Esophagus squamous epithelium (tissue), 5 donors: ENCODE measurements at places on chromosomes 12 and 14.

DNA sequence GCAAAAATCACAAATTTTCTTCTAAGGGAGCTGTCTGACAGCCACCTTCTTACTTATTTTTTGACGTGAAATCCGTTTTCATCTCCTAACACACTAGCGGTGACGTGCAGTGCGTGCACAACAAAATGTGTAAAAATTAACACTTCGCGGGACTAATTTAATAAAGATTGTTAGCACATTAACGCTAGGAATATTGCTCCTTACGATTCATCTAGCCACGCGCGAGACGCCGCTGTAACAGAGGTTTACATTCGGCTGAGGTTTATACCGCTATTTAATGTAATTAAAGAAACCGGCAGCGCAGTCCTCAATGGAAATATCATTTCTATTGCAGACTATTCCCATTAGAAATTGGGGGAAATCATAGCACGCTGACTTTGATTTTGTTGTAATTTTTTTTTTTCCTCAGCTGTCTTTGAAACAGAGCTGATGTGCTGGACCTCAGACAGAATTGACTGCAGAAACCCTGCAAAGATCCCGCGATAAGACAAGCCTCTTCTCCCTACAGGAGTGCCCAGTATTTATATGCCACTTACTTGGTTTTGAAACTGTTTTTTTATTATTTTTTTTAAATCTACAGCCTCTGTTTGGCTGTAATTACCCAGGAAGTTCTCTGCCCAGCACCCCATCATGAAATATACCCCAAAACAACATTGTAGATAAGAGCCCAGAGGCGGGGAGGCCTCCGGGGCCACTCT, 31.2 kb downstream of the BCL11B start:
- no peak for DNase-seq

DNA sequence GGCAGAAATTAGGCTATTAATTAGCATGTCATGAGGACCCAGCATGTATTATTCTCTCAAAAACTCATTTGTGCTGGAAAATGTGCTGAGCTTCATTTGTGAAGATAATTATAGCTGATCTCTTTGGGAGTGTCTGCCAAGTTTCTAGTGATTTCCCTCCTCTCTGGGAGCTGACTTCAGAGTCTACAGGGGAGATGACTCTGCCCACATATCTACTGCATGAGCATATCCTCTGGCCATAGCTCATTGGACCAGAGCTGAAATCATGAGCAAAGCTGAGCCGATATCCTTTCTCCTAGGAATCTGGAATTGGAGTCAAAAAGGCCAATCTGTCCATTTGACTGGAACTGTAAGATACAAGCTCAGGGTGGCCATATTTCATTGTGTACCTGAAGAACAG, 5.9 kb downstream of the CCDC198 start:
- no peak for DNase-seq

DNA sequence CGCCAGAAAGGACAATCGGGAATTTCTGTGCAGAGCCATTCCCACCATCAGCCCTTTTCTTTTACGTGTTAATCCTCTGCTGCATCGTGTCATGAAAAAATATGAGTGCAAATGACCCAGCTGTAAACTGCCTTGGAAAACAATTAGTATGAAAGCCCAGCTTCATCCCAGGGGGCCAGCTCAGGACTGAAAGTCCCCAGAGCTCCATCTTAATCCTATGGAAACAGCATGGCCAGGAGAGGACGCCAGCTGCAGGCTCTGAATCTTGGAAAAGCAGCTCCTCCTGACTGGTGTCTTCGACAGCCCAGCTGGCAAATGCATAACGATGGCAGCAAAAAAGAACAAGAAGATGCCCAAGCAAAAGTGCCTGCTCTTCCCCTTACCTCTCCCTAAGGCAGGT, 191.5 kb downstream of the NTF3 start:
- no peak for DNase-seq

DNA sequence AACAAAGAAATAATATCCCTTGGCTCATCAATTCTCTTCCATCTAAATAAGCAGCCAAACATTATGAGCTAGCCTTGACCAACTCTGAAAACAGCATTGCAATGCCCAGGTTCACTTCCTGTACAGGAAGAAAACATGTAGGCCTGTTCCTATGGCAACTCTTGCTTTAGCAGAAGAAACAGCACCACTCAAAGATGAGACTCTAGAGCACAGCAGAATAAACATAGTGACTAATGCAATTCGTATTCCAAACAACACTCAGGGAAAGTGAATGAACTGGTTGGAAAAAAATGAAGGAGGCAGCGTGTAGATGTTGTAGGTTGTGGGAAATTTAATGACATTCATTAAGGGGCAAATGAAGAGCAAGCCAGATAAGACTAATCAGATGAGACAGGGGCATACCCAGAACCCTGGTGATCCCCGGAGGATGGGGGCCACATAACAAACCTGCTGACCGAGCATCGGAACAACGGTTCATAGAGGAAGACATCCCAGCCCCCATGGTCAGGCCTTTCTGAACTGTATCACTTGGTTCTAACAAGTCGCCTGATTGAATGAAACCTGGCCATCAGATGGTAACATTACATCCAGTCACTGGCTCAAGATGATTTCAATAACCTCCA, 9.0 kb downstream of the ARHGDIB start:
- DNase-seq: no peak

GRCh38 chr12:90299121-90299520, 590.5 kb upstream of the ATP2B1 start:
- no peak for DNase-seq

GRCh38 chr12:98406378-98406777, 109.0 kb upstream of the TMPO start:
- no peak for DNase-seq

- DNase-seq: no peak
Measured at GRCh38 chr12:94380507-94380906, 79.2 kb downstream of the CEP83 start.

DNA sequence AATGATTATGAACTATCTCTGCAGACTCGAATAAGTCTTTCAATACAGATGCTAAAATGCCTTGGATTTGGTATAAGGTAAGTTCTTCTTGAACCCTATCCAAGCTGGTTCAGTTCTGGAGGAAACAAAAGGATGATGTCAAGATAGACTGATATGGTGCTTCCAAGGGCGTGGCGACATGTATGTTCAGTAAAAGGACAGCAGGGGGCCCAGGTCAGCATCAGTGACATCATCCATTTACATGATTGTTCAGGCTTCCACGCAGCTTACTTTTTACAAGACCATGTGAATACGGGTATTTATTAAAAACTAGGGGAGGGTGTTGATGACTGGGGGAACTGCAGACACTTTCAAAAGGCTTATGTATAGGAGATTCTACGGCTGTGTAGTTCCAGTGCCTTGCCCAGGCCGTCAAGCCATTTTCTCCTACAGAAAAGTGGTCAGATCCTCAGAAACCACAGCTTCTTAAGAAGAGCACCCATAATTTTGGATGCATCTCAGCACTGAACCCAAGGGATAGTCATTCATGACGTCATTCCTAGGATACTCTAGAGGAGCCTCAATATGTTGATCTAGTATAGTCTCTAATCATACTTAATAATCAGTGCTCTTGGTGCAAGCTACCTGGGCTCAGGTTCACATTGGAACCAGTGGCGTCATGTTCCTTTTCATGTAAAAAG, 527.7 kb downstream of the FUT8 start:
- no peak for DNase-seq

GRCh38 chr12:110281549-110282299, 677 bp downstream of the ATP2A2 start:
- no peak for DNase-seq

DNA sequence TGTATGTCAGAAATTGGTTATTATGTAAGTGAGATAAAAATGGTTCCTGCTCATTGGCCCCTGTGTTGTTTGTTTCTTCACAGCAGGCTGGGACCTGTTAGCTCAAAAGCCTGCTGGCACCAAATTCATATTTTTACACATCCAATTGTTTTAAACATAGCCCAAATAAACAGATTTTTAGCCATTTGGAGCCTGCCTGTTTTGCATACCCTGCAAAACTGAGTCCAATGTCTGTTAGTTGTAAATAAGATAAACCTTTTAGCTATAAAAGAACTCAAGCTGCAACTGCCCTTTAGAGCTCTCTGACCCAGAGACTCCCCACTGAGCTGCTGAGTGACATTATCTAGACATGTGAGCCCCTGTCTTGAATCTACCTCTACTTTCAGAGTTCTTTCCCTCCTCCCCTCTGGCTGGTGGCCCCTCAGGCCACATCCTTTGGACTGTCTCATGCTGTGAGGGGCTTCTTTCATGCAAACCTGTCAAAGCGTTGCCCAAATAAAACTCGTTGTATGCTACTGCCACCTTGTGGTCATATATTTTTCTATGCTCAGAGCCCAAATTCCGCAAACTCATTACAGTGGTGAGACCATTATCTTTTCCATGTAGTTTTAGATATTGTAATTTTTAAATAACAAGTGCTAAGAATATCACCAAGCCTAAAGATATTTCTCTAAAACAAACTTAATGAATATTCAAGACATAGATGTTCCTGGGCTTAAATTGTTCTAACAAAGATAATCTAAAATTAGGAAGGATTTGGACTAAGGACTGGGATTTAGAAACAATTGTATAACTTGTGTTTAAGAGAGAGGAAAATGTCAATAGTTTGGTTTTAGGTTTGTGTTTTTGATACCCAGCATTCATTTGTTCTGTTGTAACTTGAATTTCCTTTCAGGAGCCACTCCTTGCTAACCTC, 337.9 kb downstream of the AACS start:
- DNase-seq: no peak
